ENCODE measurements at places on chromosomes 12 and 14.

- no peak for DNase-seq
Measured at GRCh38 chr12:106245767-106246166, 2.1 kb downstream of the CKAP4 start.

GRCh38 chr14:67748312-67748711 lies 46.6 kb downstream of the RDH12 start:
- DNase-seq, result no peak

- peak; percentile 76 for DNase-seq
Measured at GRCh38 chr12:14629832-14630710, 62.4 kb upstream of the PLBD1 start.

GRCh38 chr12:114732426-114733030 lies 48.6 kb upstream of the TBX3 start:
- DNase-seq, result no peak

DNA sequence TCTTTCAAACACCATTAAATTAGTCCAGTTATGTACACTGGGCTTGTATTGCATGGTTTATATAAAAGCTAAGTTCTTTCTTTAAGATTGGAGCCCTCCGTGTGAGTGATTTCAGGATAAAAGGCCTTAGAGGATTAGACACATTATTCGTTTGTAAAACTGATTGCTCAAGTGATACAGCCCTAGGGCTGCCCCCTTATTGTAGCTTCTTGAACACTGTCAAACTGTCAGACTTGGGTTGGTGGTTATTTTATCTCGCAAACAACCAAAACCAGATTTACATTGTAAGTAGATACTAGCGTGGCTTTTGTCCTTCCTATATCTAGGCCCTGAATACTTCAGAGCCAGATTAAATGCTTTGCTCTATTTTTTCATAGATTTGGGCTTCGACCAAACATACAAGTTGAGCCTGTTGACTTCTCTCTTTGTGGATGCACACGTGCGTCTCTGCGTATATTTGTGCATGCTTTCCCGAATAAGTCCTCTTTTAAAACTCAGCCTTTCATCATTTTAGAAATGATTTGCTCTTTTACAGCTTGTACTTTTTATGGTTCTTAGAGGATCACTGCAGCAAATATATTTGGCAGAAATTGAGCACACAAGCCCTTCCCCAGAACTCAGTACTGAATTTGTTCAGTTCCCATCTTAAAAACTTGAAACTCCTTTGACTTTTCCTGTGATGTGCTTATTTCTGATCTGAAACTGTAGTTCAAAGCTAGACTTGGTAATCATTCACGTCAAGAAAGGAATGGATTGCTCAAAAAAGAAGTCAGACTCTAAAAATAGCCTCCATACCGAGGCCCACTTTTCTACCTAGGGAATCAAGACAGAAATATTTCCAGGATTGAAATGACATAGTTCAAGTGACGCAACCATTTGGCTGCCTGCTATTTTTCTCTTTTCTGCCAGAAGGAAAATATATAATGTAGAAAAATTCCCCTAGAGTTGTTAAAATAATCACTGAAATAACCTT lies 129.5 kb downstream of the ETV6 start:
- no peak for DNase-seq

DNA sequence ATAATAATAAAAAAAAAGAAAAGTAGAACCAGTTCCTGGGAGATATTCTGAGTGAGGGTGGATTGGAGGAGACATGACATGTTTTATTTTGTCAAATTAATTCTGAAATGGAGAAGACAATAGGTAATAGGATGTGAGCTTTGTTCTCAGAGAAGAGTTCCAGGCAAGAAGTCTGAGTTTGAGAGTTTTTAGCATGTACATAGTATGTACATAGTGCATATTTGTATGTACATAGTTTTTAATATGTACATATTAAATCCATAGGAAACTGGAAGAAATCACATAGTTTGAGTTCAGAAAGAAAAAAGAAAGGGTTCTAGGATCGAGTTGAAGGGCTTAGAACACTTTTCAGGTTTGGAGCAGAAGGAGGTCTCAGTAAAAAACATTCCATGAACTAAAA lies 47.5 kb downstream of the LRFN5 start:
- DNase-seq, result no peak

DNA sequence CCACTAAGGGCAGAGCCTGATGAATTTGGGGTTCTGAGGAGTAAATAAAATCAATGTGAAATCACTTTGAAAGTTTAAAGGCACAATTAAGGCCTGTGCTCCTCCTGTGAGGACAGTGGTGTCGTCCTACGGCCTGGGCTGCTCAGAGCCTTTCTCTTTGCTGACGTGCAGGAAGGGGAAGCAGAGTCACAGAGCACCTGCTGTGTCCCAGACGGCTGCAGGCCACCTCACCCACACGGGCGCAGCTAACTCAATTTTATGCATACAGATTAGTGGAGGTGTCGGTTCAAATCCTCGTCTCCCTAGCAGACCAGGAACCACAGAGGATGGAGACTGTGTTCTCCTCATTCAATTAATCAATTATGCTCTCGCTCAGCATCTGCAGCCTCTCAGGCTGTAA lies 11.4 kb upstream of the DLK1 start:
- no peak for DNase-seq

GRCh38 chr14:64910847-64911495 lies 3.3 kb upstream of the CHURC1 start:
- no peak for DNase-seq
